Activated CD4-positive, alpha-beta T cell treated with anti-CD3 and anti-CD28 coated beads, Interleukin-2, amount 50 U/mL, for 48 hours (primary cell): ENCODE measurements at places on chromosomes 5 and 9.

DNA sequence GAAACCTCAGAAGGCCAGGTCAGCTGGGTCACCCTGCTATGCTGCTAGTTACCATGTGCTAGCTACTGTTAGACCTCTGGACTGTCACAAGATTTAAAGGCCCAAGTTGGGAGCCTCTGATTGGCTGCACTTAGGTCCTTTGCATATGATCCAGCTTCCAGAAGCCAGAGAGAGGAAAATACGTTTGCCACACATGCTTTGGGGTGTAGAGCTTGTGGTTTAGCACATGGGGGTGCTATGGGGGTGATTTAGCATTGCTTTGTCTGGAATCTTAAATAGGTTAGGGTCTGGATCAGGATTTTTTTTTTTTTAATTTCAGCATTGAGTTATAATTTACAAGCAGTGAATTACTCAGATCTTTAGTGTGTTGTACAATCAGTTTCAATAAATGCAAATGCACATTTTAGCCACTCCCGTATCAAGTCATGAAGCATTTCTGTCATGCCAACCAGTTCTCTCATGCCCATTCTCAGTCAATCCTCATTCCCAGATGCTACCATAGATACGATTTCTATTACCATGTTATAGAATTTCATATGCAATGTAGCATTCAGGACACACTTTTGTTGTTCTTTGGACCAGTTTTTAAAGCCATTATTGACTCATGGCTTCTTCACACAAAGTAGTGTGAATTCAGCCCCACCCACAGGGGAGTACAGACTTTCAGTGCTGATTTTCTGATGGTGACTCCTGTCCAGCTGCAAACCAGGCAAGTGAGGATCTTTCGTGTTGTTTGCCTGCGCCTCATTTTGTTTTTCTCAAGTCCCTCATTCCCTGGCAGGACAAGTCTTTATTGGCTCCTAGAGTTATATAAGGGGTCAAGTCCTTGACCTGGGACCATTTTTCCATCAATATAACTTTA lies 250.4 kb downstream of the LRRC70 start:
- no peak for DNase-seq

GRCh38 chr9:127193483-127193882 lies 71.0 kb upstream of the ANGPTL2 start:
- DNase-seq, result no peak

DNA sequence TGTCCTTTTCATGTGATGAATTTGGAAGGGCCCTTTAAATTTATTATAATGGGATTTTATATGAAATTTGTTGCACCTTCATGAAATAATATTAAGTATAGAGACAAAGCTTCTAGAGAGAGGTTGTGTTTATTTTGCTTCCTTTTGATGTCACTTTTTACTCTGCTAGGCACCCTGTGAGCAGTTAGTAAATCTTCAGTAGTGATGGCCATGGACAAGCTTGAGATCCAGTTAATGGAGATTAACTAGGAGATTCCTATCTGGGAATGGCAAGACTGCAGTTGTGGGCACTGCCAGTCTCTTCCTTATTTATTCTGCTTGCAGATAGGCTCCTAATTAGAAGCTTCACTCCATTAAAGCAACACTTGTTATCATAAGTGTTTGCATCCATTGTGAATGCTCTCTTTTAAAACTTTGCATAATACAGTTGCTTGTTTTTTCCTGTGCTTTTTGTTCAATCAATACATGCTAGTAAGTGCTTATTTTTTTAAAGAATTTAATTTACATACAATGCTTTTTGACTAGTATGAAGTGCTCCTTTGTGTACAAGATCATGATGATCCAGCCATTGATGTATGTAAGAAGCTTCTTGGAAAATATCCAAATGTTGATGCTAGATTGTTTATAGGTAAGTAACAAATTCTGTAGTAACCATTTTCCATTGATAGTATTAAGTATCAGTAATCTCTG lies 25.9 kb downstream of the UGCG start:
- no peak for DNase-seq

- no peak for DNase-seq
Observed at GRCh38 chr9:109451311-109452025, 46.6 kb downstream of the PTPN3 start.

DNA sequence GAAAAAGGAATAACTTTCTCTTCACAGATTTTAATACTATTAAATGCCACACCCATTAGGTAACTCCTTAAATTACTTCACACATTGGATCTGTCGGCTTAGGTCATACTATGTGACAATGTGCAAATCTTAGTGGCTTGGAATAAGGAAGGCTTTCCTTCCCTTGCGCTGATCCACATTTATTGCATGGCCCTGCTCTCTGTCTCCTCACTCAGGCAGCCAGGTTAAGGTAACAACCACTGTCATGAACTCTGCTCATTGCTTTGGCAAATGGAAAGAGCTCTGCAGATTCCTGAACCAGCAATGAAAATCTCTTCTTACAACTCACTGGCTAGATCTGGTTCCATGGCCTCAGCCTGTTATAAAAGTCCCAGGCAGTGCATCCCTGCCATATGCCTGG lies 121.9 kb upstream of the NFIB start:
- no peak for DNase-seq
